ENCODE measurements at places on chromosomes 16 and 17.

GRCh38 chr17:55829995-55830612, 79.3 kb downstream of the PCTP start:
- DNase-seq: no peak

GRCh38 chr17:10657148-10657547, at the start of gene MYH3:
Gene MYH3, minus strand, starts transcription at chr17:10657309. Its CDS starts 2,245 bp downstream, at chr17:10655064.
- no peak for DNase-seq

DNA sequence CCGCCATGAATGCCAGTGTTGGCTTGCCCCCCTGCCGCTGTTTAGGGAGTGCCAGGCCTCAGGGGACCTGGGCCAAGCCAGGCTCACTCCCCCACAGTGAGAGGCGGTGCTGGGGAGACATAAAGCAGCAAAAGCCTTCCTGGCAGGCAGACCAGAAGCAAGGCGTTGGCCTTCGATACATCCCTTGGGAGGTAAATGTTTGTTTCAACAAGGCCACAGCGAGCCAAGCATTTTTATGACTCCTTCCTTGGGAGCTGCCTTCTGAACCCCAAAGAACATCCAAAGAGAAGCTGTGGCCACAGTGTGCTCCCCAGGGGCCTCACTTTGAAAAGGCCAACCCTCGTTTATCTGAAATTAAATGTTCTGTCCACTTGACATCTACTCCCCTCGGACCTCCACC, 119.7 kb upstream of the CIBAR2 start:
- DNase-seq: peak; percentile 42

- DNase-seq: no peak
Measured at GRCh38 chr17:14168582-14168981, 68.1 kb downstream of the CDRT15 start.

DNA sequence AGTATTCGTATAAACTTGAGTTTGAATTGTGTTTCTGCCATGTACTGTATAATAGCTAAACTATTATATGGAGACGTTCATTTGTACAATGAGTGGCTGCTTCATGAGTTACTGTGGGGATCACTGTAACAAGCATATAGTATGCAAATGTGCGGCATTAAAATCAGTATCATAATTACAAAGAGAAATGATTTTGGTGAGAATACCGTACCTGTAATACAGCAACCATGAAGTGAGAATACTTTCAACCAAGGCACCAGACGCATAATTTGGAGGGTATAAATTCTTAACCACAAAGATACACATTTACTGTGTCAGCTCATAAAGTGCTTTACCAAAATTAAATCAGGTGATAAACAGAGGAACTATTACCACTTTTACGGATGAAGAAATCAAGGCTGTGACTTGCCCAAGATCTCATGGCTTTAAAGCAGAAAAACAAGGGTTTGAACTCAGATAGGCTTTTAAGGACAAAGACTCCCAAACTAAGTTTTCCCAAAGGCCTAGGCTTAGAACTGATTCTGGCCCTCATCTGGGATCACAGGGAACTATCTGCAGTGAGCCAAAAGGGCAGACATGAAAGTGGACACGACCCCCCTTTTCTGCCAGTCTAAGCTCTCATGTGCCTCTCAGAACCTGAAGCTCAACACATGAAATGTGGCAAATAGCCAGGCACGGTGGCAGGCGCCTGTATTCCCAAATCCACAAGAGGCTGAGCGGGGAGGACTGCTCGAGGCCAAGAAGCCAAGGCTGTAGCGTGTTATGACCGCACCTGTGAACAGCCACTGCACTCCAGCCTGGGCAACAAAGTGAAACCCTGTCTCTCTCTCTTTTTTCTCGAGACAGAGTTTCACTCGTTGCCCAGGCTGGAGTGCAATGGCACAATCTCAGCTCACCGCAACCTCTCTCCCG, 6.4 kb downstream of the RPS15A start:
- DNase-seq: no peak

- no peak for DNase-seq
Measured at GRCh38 chr17:39752241-39752881, 14.6 kb downstream of the GRB7 start.

DNA sequence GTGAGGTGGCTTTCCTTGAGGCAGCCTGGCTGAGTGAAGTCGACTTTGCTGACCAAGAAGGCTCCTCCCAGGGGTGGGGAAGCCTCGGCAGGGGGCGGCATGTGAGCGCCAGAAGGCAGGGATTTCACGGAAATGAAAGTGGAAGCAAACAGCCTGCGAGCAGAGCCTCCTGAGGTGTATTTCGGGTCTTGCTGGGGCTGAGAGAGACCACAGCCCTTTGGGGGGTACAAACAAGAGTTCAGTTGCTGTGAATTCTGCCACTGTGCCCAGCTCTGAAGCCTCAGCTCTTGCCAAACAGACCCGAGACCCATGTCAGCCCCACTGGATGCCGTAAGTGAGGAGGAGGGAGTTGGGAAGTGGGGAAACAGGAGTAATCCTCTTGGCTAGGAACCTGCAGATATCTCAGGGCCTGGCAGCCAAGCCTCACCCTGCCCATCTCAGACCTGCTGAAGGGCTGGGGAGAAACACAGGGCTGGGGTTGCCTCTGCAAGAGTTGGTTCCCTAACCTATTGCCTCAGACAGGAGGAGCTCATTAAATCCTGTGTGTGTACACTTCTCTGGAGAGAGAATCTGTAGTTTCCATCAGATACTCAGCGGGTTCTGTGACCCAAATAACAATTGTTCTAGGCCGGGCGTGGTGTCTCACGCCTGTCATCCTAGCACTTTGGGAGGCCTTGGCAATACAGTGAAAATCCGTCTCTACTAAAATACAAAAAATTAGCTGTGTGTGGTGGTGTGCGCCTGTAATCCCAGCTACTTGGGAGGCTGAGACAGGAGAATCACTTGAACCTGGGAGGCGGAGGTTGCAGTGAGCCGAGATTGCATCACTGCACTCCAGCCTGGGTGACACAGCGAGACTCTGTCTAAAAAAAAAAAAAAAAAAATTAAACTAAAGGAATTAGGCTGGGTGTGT, at the start of gene IFI35:
IFI35 (plus strand) TSS at position 146 of the 913 bp plus-strand sequence; CDS start at position 310, 164 bp downstream.
- peak; percentile 90 for DNase-seq

GRCh38 chr16:10791048-10791447, 27.5 kb downstream of the TVP23A start:
- no peak for DNase-seq

Measured in astrocyte of the spinal cord (primary cell).